Karpas-422 (cell line): ENCODE measurements at places on chromosomes 12 and 14. TPM values are rescaled to one million over a fixed set of nuclear protein-coding genes. Genes with fewer than 3 reads are reported as not detected.
A peak's percentile ranks its signal among the peaks of the same experiment; 100 is the strongest.

DNA sequence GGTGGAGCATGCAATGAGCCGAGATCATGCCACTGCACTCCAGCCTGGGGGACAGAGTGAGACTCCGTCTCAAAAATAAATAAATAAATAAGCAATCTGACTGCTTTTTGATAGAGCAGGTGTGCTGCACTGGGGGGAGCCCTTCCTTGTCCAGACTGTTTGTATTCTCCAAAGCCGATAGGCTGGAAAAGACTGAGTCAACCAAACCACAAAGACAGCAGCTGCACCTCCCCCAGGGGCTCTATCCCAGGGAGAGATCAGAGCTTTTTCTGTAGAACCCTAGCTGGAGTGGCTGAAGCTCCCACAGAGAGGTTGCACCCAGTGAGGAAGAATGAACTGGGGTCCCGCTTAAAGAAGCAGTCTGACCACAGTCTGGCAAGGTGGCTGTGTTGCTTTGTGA lies 45.8 kb upstream of the LALBA start:
- DNase-seq = no peak

DNA sequence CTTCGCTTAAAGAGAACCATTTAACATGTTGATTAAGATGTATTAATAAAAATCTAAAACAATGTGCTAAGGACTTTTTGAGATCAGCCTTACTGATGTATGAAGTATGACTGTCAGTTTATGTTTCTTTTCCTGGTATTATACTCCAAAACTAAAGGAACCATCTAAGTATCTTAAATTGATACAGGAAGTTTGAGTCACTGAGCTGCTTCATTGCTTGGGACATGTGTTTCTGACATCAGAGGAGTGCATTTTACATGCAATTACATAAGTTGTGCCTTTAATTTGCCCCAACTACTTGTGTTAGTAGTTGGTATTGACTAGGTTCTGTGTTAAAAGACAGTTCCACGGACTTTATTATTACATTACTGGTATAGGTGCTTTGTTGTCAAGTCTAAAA lies 50.9 kb downstream of the PROX2 start:
- DNase-seq = peak; percentile 57

DNA sequence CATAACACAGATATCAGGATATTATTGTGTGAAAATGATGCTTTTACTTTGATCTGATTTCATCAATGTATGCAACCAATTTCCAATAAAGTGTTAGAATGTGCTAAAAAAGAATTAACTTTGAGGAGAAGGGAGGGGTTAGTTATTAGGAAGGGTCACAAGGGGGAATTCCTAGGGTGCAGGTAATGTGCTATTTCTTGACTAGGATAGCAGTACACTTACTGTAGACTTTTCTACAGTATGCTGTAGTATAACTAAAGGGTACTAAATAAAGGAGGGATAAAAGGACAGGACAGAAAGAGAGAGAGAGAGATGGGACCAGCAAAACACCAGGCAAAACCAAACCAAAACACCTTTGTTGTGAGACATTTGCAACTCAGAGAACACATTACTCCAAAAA lies 121.4 kb upstream of the RAP1B start:
- DNase-seq = no peak

DNA sequence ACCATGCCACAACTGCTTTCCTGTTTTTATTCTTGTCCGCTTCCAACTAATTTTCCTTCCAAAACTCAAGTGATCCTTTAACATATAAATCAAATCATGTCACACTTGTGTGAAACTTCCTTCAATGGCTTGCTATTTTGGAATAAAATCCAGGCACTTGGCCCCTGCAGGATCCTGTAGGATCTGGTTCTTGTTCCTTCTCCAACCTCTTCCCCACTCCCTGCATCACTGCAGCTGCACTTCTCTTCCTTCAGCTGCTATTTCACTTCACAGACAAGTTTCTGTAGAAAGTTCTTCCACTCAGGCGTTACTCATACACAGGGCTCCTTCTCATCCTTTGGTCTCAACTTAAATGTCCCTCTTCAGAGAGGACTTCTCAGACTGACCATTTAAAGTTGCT lies 239.7 kb upstream of the BTG1 start:
- no peak for DNase-seq

GRCh38 chr14:42192738-42193653 lies 586.3 kb downstream of the LRFN5 start:
- DNase-seq = no peak

LARP4 gene
- total RNA-seq = 29.8 and 40.3 TPM in 2 replicates
